Stimulated activated CD4-positive, alpha-beta T cell treated with anti-CD3 and anti-CD28 coated beads, Interleukin-2, amount 100 ng/mL, for 48 hours (primary cell): ENCODE measurements at places on chromosomes 1 and 21.

DNA sequence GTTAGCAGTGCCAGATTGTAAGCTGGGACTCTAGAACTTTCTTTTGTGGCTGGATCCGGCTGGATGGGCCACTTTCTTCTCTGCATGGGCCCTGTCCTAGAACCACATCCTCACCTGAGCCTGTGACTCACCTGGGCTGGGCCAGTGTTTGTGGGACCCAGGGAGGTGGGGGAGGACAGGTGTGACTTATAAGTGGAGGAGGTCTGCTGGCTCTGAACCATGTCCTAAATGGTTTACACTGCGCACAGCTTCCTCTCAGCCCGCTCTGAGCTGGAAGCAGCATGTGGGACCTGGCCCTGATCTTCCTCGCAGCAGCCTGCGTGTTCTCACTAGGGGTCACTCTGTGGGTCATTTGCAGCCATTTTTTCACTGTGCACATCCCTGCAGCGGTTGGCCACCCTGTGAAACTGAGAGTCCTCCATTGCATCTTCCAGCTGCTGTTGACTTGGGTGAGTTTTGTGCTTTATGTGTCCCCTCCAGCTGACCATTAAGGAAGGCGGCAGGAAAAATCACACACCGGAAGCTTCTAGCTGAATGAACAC is at the start of gene AADACL3:
TSS of gene AADACL3 (plus strand) at position 215 of the 542 bp plus-strand sequence. CDS start at position 282, 67 bp downstream.
- no peak for DNase-seq

DNA sequence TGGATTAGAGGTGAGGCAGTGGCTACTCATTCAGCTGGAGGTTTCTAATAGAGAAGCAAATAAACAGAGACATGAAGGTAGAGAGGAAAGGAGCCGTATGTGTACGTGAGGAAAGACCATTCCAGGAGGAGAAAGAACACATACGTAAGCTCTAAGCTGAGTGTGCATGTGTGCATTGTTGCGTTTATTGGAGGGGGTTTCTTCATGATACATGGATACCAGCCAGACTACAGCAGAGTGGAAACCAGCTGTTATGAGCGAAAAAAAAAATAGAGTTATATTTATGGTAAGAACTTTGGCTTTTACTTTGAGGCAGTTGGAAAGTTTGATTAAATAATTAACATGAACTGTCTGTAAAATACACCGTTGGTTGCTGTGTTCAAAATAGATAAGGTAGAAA is 173.4 kb upstream of the RGS18 start:
- DNase-seq: no peak

DNA sequence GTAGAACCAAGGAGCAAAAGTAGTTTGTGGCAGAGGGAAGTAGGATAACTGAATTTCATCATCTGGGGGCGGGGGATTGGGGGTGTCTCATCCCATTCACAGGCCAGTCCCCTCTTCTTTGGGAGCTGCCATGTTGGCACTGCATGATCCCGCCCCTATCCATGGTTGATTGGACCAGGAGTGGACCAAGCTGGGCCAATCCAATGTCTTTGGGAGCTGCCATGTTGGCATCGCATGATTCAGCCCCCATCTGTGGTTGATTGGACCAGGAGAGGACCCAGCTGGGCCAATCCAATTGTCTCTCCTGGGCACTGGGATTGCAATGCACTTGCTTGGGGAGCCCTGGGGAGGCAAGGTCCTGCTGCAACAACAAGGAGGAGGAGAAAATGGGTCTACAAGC is 12.3 kb upstream of the ALPL start:
- DNase-seq: no peak

DNA sequence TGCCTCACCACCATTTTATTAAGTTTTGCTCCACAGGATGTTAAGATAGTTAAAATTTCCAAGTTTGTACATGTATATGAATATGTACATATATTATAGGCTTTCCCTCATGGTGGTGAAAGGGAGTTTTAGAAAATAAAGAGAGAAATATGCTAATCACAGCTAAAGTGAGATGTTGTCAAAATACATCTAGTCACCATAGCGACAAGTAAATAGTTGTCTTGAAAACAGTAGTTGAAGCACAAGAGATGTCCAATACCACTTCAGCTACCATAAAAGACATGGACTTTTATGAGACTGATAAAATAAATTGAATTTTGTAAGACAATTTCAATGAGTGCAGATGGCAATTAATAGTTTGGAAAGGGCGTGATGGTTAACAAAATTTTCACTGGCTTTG is 1600.0 kb downstream of the BRINP3 start:
- DNase-seq: no peak

DNA sequence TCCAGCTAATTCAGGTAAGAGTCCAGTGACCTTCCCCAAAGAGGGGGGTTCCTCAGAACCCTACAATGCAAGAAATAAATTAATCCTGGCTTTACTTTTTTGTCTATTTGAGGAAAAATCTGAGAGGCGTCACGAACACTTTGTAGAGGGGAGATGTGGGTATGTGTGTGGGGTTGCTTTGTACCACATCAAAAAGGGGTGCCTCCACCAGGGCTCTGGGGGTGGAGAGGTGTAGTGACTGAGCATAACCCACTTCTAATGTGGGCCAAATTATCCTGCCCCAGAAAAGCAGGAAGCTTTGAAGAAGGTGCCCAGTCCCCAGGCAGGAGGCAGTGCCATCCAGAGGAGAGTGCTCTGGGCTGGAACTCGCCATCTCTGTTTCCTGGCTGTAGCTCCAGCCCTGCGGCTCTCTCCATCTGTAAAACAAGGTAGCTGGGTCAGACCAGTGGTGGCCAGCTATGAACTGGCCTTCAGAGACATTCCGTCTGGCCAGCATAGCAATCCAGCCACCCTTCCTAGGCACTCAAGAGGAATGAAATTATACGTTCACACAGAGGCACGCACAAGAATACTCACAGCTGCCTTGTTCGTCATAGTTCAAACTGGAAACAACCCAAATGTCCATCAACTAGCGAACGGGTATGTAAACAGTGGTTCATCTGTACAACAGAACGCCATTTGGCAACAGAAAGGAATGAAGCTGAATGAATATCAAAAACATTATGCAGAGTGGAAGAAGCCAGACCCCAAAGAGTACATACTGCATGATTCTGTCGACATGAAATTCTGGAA is 45.4 kb upstream of the TNFRSF1B start:
- DNase-seq: no peak

- DNase-seq: no peak
These were observed 45.7 kb downstream of the CAPZB start for GRCh38 chr1:19439464-19440171.

DNA sequence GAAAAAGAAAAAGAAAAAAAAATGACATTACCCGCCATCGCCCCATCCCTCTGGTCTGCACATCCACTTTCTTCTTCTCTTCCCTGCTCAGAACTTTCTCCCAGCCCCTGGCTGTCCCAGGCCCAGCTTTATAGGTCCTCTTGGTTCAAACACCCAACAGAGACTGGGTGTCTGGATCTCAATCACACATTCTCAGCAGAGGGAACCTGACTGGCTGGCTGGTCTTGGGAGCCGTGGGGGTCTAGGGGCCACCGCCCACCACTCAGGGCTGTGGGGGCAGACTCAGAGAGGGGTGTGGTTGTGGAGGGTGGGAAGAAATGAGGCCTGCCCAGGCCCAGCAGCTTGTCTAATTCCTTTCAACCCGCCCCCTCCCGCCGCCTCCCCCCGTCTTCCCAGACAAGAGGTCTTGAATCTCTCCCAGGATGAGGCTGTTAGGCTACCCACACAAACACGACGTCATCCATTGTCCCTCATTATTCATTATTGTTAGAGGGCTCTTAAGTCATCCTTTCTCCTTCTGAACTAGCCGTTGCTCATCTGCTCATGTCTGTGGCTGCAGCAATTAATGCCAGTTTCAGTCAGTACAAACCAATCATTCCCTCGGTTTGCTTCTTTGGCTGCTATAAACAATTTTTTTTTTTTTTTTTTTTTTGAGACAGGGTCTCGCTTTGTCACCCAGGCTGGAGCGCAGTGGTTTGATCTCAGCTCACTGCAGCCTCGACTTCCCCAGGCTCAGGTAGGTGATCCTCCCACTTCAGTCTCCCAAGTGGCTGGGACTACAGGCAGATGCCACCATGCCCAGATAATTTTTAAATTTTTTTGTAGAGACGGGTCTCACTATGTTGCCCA is 40.6 kb upstream of the CLIC4 start:
- DNase-seq: no peak

DNA sequence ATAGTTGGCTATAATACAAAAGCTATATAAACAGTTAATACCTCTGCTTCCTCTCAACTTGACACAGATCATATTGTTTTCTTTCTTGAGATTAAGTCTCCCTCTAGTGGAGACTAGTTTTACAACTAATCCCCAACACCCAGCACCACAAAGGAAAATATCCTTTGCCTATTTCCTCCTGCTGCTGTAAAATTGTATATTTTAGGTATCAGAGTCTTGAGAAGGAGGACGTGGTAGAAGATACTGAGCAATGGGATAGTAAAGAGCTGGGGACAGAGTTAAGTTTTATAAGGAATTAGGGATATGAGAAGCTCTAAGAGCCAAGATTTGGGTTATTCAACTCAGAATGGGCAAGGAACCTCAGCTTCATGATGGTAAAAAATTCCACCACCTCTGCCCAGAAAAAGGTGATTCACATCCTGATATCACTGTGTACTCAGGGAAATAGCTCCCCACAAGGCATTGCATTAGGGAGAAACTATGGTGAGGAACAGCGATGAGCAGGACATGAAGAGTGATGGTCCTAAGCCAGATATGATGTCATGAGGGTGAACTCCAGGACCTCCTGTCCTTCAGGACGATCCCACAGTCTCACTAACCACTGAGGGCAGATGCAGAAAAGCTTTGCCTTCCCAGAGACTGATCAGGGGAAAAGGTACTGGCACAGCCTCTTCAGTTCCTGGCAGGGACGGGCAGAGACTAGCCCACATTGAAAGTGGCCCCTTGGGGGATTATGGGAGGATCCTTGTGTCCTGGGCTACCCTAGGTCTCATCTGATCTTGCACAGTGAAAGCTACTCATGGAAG is 14.7 kb upstream of the CFAP126 start:
- no peak for DNase-seq
